ENCODE measurements at places on chromosomes 6 and 20.

- peak; percentile 77 for DNase-seq
Measured at GRCh38 chr20:11544029-11544678, 373.5 kb upstream of the BTBD3 start.

GRCh38 chr20:32035426-32035779, 16.6 kb upstream of the HCK start:
- no peak for DNase-seq

DNA sequence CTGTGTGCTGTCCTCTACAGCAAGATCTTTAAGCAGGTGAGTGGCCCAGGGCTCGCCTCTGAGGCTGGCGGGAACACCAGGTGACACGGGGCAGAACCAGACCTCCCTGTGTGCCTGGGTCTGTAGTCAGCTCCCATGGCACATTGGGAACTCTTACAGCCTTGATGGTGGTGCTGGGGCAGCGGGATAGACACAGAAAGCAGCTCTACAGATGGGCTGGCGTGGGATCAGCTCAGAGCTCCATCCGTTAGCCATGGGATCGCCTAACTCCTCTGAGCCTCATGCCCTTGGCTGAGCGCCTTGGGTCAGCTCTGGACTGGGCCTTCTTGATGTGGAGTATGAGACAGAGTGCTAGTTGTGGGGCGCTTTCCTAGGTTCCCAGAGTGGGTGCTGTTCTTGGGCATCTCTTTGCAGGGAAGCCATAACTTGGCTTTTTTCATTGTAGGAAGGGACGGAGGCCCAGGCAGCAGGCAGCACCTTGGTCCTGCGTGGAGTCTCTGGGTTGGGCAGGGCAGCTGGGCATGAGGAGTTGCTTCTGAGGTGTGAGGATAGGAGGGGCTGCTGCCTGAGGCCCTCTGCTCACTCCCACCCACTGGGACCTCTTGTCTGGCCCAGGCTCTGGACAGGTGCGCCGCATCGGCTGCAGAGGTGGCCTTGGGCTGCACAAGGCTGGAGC, 51.3 kb downstream of the EFCAB8 start:
- no peak for DNase-seq

DNA sequence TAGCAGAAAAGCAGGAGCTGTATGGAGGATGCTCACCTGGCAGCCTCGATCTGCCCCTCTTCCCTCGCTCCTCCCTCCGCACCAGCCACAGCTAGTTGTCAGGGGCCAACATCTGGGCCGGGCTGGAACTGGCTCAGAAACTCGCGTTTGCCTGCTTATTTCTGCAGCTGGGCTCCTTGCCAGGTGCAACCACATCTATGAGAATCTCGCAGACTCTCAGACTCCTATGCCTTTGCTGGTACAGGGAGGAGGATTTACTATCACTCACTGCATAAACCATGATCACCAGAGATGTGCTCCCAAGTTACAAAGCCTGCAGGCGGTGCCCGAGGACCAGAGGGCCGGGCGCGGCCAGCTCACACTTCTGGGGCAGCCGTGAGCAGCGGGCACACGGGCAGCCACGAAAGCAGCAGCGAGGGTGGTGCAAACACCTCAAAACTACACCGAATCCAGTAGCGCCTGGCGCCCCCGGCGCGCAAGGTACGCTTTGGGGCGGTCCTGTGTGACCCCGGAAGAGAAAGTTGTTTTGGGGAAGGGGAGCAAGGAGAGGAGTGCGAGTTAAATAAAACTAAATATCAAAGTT, 577 bp upstream of the LRRC1 start:
- peak; percentile 78 for DNase-seq

GRCh38 chr6:5995658-5995948, 11.1 kb downstream of the NRN1 start:
- no peak for DNase-seq

DNA sequence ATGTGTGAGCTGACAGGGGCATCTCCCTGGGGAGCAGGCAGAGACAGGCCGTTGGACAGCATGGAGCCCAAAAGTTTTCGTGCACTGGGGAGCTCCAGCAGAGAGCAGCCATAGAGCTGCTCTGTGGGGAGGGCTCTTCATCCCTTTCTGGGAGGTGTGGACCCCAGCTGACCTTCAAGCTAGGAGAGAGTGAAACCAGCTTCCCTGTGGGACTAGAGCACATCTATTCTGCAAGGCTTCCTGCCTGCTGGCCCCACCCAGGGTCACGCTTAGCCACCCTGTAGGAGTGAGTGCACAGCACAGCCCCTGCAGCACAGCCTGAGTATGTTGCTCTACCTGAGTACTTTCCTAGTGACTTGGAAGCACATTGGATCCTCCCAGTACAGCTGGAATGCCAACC, 183.3 kb downstream of the BCKDHB start:
- no peak for DNase-seq

- no peak for DNase-seq
Measured at GRCh38 chr6:104969785-104970581, 13.1 kb downstream of the LIN28B start.
